ENCODE measurements at places on chromosomes 12 and 14.

- peak; percentile 56 for DNase-seq
Observed at GRCh38 chr14:68627050-68627867, 165.6 kb downstream of the ZFP36L1 start.

DNA sequence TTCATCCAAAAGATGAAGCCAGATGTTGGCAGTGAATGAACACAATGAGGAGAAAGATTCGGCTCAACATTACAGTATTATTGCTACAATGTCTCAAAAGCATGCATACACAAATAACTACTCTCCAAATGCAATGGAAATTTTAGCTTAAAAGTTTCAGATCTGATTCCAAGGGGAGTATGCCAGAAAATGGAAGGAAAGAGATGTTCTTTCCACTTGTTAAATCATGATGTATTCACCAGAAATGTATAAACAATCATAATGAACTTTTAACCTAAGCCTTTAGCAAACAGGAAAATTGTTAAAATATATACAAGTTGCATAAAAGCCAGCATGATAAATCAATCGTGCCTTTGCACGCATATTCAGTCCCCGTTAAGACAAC, 62.1 kb downstream of the SH2B3 start:
- peak; percentile 67 for DNase-seq

DNA sequence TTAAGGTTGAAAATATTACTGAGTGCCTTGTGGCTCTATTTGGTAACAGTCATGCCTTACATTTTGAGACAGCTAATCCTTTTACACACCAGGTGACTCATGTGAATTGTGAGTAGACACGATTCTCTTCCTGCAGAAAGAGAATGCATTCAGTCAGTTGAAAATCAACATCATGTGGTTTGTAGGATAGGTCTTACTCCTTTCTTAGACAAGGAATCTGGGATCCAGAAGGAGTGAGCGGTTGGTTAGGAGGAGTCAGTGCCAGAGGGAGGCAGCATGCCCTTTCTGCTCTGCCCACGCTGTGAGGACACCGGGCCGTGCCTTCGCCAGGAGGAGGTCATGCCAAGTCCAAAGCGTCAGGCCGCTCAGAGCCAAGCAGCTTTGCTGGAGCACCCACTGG, 47.6 kb downstream of the TRAF3 start:
- no peak for DNase-seq

DNA sequence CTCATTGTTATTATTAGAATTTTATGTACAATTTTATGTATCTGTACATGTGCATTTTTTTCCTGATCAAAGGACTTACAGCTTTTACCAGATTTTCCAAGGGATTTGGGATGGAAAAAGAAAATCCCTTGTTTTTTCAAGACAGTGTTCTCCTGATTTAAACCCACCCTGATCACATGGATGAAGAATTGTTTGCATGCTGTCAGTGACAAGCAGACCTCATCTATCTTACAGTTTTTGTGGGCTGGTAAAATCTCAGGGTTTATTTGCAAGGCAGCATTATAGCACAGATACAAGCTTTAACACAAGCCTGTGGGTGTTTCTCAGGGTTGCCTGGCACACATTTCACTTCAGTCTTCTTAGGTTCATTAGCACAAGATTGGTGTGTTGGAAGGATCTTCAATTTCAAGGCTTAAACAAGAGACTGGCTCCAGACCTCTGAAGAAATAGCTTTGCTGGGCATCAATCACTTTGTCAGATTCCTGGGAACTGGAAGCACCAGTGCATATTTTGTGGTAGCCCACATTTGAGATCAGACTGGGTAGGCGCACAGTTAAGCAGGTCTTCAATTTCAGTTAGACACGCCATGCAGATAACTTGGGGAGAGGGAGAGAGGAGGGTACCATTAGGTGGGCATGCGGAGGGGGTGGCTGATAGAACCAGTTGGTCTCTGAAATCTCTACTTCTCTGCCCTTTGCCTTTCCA, 118.0 kb downstream of the TBX5 start:
- DNase-seq = no peak

DNA sequence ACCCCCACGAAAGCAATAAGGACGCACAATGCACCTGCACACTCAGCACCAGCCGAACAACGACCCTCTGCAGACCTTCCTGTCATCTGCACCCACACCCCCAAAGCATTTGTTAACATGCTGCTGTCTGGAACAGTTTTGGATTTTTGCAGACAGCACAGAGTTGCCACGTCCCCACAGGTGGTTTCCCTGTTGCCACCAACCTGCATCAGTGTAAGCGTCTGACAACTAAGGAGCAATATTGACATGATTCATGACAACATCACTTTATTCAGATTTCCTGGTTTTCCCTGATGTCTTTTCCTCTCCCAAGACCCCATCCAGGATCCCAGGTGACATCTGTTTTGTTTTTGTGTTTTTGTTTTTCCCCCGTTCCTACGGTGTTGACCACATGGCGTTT, 150.7 kb upstream of the C14orf180 start:
- DNase-seq = no peak

DNA sequence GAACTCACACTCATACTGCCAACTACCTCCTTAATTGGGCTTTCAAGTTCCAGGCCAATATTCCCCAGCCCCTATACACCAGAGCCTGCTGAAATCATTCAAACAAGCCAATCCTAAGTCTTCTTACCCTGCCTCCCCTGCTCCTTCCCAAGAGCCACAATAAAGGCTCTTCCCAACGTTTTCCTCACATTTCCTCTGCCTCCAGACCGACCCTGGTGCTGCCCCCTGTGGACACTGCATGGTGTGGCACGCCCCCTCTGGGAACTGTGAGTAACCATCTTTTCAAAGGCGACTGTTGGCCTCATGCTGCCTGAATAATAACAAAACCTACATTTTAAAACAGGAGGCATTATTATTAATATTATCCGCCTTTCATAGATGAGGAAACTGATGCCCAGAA, 111.6 kb upstream of the NOS1 start:
- no peak for DNase-seq

GRCh38 chr12:50111395-50111692, 692 bp upstream of the COX14 start:
- DNase-seq = no peak

GRCh38 chr12:30965613-30965985, 39.1 kb downstream of the TSPAN11 start:
- DNase-seq = no peak

- DNase-seq = peak; percentile 88
Observed at GRCh38 chr12:115569345-115570068, 708.0 kb downstream of the MED13L start.

GRCh38 chr12:93229494-93230325, 148.0 kb upstream of the NUDT4 start:
- DNase-seq = no peak
